ENCODE measurements at places on chromosomes 11 and 22.
A peak's percentile ranks its signal among the peaks of the same experiment; 100 is the strongest.

DNA sequence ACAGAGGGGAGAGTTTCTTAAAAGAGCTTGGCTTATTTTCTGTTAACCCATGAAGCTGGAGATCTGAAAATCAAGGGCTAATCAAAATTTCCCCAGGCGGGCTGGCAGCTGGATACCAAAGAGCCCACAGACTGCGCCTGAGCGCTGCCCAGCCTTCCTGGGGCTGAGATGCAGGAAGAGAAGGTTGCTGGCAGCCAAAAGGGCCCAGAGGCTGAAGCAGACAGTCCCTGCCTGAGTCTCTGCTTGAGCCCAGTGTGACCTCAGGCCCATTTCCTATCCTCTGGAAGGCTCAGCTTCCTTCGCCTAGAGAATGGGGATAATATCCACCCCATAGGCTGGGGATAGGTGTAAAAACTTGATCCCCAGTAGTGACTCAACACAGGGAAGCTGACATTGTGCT lies 49.1 kb downstream of the ARRB1 start:
- DNase-seq, result no peak

DNA sequence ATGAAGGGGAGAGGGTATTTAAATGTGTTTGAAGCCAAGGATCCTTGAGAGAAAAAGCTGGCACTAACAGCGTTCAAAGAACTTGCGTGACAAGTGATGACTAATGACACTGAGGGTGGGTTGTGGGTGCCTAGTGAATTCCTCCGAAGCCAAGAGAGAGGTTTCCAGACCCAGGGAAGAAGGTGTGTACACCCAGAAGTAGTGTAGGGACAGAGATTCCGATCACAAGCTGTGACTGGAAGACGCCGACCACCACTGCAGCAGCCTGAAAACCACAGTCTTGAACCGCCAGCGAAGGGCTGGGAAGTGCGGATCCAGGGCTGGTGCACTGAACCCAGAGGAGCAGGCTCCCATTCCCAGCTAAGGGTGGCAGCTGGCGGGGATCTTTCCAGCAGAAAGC lies 9.5 kb downstream of the PPARA start:
- no peak for DNase-seq

DNA sequence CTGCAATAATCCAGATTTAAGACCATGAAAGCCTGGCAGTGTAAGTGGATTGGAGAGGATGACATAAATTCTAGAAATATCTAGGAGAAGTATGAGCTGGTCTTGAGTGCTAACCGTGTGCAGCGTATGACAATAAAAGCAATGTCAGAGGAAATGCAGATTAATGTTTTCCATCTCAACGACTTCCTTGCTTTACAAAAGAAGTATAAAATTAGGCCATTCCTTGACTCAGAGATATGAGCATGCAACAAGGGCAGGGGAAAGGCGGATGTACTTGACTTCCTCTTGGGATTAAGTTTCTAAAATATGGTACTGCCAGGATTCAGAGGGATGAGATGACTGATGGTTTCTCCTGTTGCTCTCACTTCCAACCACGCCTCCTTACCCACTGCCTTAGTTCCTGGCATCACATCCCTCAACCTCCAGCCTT lies 32.3 kb downstream of the ADAMTS15 start:
- no peak for DNase-seq

GRCh38 chr11:63804259-63804658 lies 9.0 kb upstream of the SPINDOC start:
- no peak for DNase-seq

- DNase-seq, result peak; percentile 81
These were observed 4.5 kb upstream of the BCL9L start for GRCh38 chr11:118930094-118930712.

- DNase-seq, result no peak
These were observed 15.7 kb upstream of the AIFM3 start for GRCh38 chr22:20951151-20951931.

DNA sequence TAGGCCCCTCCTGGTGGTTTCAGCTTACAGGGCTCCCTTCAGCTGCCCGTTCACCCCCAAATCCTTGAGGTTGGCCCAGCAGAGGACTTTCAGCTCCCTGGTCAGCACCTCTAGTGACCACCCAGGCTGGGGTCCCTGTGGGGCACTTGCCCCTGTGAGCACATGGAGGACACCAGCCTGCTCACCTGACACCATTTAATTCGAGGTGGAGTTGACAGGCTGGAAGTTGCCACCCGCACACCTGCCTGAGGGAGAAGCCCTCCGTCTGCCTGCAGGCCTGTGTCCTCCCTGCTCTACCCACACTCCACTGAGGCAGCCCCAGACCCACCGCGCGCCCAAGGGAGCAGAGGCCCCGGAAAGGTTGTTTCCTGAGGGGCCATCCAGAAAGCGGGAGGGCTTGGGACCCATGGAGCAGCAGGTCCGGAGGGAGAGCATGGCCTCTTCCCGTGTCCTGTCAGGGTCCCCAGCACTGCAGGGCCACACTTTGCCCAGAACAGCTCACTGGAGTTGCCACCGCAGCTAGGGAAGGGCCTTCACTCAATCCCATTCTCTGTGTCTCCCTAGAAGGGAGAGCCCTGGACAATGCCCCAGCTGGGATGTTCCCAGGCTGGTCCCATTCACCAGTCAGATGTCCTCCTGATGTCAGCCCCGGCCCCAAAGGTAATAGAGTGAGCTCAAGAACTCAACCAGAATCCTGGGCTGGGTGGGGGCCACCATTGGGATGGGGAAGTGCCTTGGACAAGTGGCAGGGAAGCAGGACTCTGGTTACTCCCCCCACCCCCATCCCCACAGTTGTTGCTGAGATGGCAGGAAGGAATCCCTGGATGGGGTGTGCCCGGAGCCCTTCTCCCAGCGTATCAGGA lies 82.4 kb downstream of the MED15 start:
- no peak for DNase-seq

GRCh38 chr11:116415095-116415494 lies 357.7 kb downstream of the BUD13 start:
- DNase-seq, result no peak

DNA sequence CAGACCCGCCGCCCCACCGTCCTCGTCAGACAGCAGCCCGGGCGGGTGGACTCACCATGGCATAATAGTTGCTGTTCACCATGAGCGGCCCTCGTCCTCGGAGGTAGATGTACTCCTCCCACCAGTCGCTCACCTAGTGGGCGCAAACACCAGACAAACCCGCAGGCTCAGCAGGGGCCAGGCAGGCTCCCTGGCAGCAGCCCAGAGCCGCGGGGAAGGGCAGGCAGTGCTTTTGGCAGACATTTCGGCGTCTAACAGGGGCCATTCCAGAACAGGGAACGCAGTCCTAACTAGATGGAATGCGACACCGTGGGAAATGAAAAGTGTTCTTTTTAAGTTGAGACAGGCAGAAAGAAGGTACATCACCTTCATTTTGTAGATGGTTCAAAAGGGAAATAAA lies 44.9 kb downstream of the CPT1A start:
- DNase-seq, result no peak

DNA sequence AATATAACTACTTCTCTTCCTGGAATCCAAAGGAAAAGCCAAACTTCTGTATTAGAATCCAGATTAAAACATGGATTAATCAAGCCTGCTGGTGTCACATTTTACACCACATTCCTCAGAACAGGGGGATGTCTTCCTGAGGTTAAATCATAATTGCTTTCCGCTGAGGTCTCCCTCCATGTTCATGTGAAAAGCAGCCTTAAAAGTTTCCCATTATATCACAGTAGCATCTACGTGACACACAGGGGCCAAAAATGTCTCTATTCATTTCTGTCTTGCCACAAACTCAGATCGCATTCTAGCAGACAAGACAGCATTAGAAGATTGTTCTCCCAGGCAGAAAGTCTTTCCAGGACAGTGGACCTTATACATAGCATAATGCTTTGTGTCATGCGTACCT lies 788.7 kb downstream of the OPCML start:
- no peak for DNase-seq

DNA sequence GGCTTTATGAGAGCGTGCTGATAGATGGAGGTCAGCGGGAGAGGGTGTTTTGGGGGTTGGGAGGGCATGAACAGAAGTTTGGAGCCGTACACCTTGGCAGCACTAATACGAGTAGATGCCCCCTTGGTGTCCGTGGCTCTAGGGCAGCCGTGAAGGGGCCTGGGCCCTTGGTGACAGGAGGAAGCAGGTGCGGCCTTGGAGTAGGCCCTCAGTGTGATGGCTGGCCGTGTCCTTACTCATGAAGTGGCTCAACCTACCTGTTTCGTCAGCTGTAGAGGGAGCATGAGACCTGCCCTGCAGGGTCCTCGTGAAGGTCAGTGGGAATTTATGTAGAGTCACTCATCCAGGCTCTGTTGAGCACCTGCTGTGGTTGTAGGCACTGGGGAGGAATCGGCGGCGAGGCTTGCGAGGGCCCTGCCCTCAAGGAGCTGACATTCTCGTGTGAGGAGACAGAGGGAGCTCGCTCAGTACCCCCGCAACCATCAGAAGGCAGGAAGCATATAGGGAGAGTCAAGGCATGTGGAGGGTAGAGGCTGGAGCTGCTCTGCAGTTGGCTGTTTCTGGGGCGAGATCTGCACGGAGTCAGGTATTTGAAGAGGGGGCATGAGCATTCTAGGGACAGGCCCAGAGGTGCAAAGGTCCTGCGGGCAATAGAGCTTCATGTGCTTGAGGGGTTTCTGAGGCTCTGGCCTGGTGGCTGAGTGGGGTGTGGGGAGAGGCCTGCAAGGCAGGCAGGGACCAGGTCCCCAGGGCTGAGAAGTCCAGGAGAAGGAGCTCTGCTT lies 39.6 kb downstream of the TBC1D22A start:
- no peak for DNase-seq

DNA sequence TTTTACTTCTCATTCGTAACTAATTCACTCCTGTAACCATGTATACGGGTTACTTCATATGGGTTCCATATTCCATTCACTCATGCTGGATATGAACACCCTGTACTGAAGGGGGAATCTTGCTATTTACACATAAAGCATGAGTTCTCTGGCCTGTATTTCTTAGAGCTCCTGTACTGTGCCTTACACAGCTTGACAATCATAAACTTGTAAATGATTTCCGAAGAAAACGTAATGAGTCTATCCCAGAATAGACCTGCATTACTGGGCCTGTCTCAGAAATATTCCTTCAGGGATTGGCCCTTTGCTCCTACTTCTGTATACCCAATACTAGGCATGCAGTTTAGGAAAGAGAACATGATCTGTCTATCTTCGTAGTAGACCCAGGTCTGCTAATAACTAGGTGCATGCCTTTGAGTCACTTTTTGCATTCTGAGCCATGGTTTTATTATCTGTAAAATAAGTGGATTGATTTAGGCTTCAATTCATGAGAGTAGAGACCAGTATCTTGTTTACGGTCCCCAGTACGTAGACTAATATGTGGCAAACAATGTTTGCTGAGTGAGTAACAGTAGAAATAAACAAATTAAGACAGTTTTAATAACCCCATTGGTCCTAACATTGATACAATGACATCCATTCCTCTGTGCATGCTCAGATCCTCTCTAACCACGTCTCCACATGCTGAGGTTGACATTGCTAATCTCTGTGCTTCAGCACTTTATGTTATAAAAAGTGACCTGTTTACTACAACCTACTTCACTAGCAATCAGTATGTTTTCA lies 1.2 kb downstream of the CCDC34 start:
- DNase-seq, result no peak

- DNase-seq, result peak; percentile 5
These were observed 134.1 kb downstream of the SLC17A6 start for GRCh38 chr11:22472306-22472705.

DNA sequence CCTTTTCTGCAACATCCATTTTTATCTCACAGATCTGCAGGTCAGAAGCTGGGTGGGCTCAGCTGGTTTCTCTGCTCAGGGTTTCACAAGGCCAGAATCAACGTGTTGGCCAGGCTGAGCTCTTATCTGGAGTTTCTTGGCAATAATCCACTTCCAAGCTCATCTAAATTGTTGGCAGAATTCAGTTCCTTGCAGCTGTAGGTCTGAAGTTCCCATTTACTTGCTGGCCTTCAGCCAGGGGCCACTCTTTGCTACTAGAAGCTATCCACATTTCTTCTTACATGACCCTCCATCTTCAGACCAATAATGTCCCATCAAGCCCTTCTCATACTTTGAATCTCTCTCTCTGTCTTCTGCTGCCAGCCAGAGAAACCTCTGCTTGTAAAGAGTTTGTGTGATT lies 103.5 kb downstream of the WNT11 start:
- DNase-seq, result no peak

GRCh38 chr22:39150848-39151215 lies 1.6 kb downstream of the CBX7 start:
- no peak for DNase-seq

DNA sequence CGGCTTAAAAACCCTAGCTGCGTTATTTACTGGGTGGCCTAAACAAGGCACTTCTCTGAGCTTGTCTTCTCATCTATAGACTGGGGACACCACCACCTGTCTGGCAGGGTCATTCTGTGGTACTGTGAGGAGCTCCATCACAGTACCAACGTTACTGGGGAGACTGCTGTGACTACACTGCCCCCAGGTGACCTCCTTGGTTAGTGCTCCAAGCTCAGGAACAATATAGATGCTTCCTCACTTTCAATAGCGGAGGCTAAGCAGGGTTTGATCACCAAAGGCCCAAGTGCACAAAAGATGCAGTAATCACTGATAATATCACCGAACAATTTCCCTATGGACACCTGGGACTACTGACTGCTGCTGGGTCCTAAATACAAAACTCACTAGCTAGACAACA lies 18.8 kb downstream of the PRPF19 start:
- peak; percentile 53 for DNase-seq

DNA sequence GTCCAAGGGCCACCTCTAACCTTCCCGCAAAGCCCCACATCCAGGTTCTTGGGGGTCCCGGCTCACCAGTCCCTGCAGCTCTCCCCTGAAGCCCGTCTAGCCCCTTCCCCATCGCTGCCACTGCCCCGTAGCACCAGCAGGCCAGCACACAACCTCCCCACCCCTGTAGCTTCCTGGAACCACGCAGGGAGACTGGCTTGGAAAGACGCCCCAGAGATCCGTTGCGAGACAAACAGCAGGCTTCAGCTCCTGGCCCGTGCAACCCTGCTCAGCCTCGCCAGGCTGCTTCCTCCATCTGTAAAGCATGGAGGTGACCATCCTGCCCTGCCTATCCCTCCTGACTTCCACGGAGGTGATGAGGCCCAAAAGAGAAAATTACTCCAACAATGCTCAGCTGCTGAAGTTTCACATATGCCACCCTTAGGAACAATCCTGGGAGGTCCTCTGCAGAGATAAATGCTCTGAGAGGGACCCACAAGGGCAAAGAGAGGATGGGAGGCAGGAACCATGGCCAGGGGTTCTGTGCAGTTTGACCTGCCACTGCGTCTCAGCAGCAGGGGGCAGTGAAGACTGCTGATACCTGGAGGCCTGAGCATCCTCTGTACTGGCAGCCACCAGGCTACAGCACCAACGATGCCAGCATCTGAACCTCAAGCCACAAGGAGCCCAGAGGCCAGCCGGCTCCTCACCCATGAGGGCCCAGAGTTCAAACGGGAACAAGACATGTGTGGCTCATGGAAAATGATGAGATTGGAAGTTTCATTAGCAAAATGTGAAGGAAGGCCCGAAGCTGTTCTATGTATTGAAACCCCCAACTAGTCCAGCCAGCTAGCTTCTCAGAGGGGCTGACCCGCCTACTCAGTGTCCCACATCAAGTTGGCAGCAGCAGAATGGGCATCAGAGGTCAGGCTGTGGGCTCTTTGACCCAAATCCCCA lies 16.1 kb downstream of the DGCR2 start:
- peak; percentile 18 for DNase-seq

All from A549 (cell line).